Hematopoietic multipotent progenitor cell treated with erythropoietin and hydrocortisone succinate and interleukin-3 and kit ligand, for 4 days (in vitro differentiated cells): ENCODE measurements at places on chromosomes 12 and 14.
A peak's percentile ranks its signal among the peaks of the same experiment; 100 is the strongest.

GRCh38 chr12:13171921-13172859, 24.3 kb upstream of the EMP1 start:
- DNase-seq: no peak

- no peak for DNase-seq
Observed at GRCh38 chr12:92493816-92494215, 209.0 kb upstream of the PLEKHG7 start.

DNA sequence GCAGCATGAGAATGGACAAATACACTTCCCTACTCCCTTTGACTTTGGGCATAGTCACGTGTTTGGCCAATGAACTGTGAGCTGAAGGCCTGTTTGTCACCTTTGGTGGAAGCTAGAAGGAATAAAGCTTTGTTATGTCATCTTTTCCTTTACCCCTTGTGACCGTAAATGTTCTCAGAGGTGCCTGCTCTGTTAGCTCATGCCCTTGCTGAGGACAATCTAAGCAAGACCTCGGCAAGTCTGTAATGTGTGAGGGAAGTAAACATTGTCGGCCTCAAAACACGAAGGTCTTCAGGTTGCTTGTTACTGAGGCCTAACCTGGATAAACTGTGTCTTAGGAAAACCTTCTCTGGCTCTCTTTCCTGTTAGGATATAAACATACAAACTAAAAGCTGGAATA, 354.2 kb downstream of the TMEM132D start:
- DNase-seq: no peak

DNA sequence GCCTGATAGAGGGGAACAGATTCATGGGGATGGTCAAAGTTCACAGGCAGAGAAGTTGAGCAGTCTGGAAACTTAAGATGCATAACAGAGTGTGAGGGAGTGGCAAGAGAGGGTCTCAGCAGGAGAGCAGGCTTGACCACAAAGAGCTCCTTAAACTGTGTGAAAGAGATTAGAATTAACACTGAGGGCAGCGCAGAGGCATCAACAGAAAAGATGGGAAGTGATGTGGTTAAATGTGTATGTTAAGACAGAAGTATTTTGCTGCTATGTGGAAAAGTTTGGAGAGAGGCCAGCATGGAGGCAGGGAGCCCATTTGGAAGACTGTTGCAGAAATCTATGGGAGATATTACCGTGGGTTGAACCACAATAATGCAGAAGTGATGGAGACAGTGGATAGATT, 122.7 kb upstream of the LMNTD1 start:
- peak; percentile 23 for DNase-seq

GRCh38 chr12:15037091-15037687, 64.3 kb downstream of the PDE6H start:
- DNase-seq: no peak

- no peak for DNase-seq
Observed at GRCh38 chr12:117514016-117514415, 152.6 kb upstream of the NOS1 start.

DNA sequence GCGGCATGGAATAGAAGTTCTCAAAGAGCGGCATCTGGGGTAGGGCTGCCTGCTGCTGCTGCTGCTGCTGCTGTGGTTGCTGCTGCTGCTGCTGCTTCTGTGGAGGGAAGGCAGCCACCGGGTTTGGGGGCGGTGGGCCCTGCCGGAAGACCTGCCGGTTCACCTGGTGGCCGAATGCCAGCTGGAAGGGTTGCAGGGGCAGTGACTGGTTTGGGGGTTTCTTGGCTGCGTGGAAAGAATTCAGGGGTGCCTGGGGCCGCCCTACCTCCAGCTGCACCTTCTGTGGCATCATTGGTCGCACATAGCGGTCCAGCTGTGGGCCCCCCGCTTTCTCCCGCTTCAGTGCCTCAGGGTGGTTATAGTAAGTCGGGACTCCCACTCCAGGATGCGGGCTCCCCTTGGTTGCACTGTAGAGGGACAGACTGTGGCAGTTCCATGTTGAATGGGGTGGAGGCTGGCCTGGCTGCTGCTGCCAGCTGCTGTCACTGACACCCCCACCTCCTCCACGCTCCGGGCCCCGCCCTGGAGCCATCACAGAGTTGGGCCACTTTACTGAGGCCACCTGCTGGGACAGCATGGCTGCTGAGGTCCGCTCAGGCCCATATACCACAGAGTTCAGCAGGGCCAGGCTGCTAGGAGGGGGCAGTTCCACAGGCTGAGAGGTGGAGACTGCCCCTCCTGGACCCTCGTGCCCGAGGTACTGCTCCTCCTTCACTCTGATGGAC, 25.2 kb upstream of the PNMA1 start:
- no peak for DNase-seq

DNA sequence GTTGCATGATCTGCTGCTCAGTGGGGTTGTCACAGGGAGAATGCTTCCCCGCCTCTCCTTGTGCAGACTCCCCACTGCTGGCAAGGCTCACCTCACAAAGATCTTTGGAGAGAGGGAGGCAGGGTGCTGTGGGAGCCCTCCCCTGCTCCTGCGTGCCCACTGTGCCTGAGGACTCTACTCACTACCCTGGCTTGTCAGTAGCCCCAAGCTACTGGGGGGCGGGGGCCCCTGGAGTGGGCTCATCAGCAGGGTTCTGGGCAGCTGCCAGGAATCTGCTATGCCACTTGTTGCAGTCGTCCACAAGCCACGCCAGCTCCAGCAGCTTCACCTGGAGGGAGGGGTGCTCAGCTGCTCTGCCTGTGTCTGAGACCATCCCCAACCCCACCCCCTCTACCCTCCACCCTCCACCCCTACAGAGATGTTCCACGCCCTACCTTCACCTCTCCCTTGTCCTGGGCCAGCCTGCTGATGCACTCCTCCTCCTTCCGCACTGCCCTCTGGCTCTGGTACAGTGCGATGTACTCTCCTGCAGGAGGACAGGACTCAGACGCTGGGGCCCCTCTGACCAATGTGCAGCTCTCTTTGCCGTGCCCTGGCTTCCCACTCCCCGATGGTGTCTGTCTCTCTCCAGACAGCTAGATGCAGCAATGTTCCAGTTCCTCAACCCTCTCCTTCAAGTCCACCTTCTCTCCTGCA, 14.2 kb upstream of the BLTP3B start:
- no peak for DNase-seq

DNA sequence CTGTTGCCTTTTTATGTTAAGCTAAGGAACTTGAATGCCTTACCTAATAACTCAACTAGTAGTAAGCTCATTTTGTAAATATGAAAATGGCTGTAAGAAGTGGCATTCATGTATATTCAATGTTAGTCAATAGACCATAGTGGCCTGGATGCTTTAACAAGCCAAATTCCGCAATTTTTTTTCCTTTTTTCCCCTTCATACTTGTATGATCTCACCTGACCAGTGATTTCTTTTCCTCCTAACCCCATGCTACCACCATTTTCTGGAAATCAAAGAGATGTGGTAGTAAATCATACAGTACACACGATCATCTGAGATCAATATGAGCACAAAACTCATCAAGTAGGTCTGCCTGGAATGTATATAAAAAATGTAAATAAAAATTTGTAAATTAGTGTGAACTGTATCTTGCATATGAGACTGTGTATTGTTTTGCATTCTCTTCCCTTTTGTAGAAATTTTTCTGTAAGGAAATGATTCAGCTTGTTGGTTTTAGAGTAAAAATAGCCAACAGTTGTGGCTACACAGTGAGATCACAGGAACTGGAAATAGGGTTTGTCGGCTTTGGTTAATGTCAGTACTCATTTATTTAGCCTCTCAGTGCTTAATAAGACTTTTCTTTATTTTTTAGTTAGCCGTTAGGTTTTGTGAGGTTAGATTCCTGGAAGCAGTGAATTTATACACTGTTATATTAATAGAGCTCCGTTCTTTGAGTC, 62.5 kb downstream of the ETNK1 start:
- DNase-seq: peak; percentile 79

GRCh38 chr12:71584356-71584755, 79.3 kb downstream of the ZFC3H1 start:
- DNase-seq: no peak

DNA sequence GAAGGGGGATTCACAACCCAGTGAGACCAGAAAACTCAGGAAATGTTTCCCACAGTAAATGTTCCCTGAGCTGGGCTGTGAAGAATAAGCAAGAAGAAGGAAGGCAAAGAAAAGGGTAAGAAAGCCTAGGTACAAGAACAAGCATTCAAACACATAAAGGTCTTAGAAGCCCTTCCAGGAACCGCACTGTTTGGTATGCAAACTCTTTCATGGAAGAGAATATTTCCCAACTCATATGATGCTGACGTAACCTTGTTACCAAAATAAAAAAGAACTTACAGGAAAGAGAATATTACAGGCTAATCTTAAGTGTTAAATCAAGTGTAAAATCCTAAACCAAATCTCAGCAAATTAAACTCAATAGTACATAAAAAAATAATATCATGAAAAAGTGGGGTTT, 23.6 kb downstream of the MED6 start:
- no peak for DNase-seq

- no peak for DNase-seq
Observed at GRCh38 chr14:69554500-69554899, 20.2 kb downstream of the CCDC177 start.

DNA sequence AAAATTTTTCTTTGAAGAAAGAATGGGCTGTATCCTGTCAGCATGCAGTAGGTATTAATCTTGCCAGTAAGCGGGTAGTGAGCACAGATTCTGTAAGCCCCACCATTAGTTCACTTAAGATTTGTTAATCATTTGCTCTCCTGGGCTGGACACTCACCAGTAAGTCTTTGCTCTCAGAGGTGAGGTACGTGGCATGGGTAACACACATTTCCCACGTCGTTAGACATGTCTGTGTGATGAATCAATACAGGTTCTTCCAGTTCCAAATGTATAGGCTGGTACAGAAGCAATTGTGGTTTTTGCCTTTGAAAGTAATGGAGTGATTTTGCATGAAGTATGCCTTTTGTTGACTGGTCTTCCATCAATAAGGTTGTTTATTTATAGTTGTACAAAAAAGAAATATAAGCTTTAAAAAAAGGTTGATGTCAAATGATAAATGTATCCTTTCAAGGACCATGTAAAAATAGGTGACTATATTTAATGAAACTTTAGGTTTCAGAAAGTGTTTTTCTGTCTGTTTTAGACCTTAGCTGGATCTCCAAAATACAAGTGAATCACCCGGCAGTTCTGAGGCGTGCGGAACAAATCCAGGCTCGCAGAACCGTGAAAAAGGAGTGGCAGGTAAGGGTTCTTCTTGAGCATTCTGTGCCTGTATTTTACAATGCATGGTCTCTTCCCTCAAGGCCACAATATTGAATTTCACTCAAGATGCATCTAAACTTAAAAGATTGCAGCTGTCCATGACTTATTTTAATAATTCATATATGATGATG, 45.5 kb downstream of the DERA start:
- DNase-seq: no peak

- no peak for DNase-seq
Observed at GRCh38 chr12:32197421-32197820, 90.8 kb downstream of the BICD1 start.

GRCh38 chr12:82873951-82874350, 187.2 kb downstream of the TMTC2 start:
- no peak for DNase-seq

DNA sequence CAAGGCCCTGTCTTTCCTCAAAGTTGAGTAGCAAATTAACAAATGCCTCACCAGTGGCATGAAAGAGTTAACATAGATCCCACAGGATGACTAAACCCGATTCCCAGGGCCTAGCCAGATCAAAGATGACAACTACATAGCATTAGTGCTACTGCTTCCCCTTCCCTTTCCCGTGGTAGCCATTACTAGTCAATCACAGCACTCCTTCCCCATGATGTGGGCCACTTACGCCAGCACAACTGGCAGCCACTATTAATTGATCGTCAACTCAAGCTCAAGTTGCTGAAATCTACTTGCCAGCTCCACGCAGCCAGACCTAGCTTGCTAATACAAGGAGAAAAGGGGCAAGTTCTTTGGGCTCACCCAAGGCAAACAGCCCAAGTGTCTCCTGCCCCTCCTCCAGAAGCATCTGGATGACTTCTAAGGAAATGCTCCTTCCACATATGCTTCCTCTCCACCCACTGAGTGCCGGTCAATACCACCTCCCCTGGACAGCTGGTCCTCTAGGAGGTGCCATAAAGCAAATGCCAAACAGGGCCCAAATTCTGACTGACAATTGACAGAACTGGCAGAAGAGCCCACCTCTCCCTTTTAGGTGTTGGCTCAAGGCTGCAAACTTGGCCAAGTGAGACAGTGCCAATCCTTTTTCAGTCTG, 72.6 kb downstream of the NUAK1 start:
- no peak for DNase-seq

DNA sequence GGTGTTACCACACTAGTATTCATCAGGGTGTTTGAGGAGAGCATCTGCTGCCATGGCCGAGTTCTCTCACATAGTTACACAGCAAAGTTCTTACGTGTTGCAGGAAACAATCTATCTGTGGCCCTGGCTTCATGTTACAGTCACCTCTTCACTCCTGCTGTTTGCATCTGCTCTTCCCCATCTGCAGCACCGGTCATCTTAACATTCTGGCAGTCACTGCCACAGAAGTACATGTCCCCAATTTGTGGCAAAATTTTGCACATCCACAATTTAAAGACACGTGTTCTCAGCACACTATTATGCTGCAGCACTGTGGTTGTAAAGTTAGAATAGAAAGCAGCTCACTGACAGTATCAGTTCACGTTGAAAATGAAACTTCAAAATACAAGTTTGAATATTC, 23.2 kb downstream of the MAPK1IP1L start:
- no peak for DNase-seq

DNA sequence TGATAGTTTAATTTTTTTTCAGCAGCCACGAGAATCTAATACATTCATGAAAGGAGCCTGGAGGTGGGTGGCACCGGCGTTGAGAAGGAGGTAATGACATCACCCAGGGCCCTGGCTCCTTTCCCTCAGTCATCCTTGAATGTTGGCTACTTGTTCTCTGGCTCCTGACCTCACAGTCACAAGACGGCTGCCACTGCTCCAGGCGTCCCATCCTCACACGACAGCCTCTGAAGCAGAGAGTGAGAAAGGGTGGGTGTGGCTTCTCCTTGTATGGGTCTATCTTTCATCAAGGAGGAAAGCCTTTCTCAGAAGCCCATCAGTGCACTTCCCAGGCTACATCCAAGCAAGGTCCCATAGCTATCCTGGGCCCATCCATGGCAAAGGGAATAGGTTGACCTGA, 207.6 kb upstream of the C14orf180 start:
- no peak for DNase-seq
